Hematopoietic multipotent progenitor cell treated with erythropoietin and hydrocortisone succinate and interleukin-3 and kit ligand, for 4 days (in vitro differentiated cells): ENCODE measurements at places on chromosomes 3 and 15.

DNA sequence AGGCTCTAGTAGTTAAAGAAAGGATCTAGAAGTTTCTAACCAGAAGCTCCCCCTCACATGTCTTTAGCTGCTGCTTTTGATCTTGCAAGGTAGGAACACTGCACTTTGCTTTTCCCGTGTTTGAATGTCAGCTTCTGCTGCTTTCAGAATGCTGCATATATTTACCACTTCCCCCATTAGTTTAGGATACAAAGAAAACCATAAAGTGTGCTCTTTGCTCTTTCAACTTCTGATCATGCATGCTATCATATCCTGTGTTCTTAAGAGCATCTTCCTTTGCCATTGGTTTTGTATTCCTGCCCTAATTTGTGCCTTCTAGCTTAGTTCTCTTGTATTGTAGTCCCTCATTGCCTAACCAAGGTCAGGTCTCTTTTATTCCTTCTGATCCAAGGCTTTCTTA, 43.3 kb downstream of the ZNF609 start:
- no peak for DNase-seq

- no peak for DNase-seq
These were observed 9.4 kb downstream of the AAGAB start for GRCh38 chr15:67244971-67245478.

GRCh38 chr3:85020828-85021227, 62.0 kb downstream of the CADM2 start:
- no peak for DNase-seq

DNA sequence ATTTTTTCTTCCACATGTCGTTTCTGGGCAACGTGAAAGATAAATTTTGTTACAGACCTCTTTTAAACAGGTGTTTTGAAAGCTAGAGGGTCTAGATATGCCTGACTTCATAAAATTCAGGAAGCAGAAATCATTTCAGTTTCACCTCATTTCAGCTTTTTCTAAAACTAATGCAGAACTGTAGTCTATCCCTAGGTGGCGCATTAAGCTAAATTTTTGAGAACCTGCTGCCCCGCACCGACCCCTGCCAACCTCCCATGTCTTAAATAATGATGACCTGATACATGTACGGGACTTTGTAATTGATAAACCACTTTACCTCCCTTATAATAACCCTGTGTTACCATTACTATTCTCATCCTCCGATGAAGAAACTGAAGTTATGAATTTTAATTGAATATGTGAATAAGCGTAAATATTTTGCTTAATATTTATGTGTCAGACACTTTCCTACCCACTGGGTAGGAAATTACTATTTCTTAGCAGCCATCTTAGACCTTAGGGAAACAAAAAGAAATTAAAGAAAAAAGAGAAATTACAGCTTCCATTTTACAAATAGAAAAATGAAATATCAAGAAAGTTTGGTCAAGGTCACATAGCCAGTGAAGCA, 78.7 kb upstream of the GCNT3 start:
- DNase-seq: peak; percentile 79

DNA sequence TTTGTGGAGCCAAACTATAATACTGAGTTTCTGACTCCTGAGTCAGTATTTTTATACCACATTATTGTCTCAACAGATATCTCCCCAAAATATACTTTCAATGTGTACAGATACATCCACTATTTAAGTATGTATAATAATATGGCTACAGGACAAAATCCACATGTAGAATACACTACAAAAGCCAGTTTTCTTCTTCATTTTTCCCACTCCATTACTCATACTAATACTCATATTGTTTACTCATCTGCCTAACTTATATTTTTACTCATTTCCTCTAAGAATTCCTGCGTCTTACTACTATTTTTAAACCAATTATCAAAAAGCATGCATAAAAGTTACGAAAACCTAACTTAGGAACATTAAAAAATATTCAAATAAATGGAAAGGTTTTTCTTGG, 440.8 kb downstream of the ZNF385D start:
- no peak for DNase-seq

DNA sequence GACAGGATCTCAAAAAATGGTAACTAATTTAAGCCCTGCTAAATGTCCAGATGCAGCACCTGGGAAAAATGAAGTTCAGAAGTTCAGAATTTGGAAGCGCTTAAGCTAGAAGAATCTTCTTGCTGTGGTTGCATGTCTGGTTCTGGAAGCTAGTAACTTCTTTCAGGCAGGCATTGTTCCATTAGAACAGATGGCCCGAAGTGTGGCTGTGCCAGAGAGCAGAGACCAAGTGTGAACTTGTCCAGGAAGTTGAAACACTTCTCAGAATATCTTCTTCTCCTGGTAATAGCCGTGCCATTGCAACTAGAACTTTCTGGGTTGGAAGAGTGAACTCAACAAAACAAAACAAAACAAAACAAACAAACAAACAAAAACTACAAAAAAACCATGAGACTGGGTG, 80.0 kb downstream of the MITF start:
- no peak for DNase-seq

GRCh38 chr3:131341761-131342160, 39.8 kb upstream of the NUDT16 start:
- no peak for DNase-seq

GRCh38 chr3:42732196-42732828, 29.7 kb upstream of the HHATL start:
- no peak for DNase-seq

DNA sequence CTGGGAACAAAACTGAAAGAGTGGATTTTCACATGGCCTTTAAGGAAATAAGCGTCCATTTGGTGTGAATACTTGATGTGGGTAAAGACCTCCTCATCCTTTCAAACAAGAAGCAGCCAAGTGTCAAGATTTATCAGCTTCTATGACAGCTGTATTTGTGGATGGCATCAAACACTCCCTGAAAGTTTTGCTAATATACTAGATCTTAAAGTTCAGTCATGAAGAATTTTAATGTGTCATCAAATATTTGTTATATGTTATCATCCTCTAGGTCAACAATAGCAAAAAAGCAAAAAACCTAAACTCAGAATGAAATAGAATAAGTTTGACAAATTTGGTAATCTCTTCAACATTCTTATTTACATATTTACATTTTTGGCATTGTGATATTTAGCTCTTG, 29.1 kb upstream of the LYSMD4 start:
- DNase-seq: no peak

GRCh38 chr3:82816086-82816485, 1054.6 kb upstream of the GBE1 start:
- no peak for DNase-seq

DNA sequence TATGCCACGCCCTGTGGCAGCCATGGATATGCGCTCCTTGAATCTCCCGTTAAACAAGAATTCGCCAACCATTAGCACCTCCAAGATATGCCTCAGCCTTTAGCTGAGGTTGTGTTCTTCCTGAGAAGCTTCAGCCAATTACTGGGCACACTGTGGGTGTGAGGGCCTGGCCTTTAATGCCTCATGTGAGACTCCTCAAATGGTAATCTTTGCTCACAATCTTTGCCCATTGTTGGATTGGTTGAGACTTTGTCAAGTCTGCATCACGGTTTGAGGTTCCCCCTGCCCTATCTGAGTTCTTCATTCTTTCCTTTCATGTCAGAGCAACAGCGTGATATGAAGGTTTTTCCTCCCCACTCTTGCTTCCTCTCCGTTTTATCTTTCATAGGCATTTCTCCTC, 108.1 kb upstream of the CCDC54 start:
- DNase-seq: peak; percentile 87
